ENCODE measurements at places on chromosomes 5 and 9.

DNA sequence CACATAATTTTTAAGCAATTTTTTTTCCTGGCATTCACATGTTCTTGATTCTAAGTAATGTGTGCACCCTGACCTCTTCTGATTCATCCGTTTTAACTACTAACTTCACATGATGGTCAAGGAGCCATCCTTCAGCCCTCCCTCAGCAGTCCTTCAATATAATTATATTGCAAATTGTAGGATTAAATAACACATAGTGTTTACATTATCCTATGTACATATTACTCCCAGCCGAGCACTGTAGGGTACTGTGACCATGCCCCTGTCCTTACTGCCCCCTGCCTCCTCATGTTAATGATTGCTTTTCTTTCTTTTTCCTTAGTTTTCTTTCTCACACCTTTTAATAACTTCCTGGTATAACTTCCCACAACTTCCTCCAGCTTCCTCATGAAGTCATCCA lies 96.3 kb upstream of the FANCC start:
- DNase-seq = no peak

DNA sequence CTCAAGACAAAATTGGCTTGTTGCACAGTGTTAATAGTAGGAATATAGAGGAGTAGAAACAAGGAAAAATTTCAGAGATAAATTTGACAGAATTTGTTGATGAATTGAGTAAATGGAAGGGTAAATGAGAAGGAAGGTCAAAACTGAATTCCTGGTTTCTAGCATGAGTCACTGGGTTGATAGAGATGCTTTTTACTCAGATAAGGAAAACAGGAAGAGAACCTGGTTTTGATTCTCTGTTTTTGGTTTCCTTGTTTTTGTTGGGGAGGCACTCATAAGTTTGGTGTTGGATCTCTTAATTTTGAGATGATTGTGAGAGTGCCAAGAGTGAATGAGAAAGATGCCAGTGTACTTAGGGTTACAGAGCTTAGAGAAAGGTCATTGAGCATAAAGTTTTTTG lies 7.1 kb downstream of the LRRC70 start:
- no peak for DNase-seq

DNA sequence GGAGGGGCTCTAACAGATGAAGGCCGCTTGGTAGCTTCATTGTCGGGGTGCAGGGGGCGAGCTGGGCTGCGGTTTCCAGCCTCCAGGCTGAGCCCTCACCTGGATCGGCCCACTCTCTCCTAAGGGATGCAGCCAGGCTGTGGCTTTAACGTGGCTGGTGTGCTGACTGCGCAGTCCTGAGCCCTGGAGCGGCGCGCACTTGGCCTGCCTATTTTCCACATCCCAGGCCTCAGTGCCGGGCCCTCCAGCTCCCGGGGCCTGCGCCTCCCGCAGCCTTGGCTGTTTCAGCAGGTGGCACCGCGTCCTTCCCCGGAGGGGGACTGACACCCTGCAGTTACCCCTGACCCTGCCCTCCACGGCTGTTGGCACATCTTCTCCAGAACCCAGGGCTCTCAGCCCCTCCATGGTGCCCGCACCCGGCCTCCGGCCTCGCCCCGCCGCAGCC lies 1.4 kb downstream of the RNU6ATAC start:
- DNase-seq = no peak

GRCh38 chr5:59764361-59764760 lies 129.2 kb downstream of the PDE4D start:
- no peak for DNase-seq

DNA sequence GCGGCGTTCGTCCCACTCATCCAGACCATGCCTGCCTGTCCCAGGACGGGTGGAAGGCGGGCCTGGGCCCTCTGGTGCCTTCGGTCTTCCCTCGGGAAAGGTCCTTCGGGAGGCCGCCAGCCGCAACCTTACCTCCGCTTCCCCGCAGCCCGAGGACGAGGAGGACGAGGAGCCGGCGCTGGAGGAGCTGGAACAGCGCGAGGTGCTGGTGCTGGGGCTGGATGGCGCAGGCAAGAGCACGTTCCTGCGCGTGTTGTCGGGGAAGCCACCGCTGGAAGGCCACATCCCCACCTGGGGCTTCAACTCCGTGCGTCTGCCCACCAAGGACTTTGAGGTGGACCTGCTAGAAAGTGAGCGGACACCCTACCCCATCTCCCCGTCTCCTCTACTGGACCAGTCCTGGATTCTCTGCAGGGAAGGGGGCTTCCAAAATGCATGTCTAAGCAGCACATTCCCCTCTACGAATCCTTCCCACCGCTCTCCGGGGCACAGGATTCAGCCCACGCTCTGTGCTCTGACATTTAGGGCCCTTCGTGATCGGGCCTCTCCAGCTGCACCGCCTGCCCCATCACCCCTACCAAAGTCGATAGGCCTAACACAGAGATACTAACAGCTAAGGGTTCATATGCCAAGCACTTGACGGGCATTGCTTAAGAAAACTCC lies 1.1 kb downstream of the ARL10 start:
- DNase-seq = no peak

- no peak for DNase-seq
Measured at GRCh38 chr5:72845889-72846288, 29.4 kb downstream of the TNPO1 start.

DNA sequence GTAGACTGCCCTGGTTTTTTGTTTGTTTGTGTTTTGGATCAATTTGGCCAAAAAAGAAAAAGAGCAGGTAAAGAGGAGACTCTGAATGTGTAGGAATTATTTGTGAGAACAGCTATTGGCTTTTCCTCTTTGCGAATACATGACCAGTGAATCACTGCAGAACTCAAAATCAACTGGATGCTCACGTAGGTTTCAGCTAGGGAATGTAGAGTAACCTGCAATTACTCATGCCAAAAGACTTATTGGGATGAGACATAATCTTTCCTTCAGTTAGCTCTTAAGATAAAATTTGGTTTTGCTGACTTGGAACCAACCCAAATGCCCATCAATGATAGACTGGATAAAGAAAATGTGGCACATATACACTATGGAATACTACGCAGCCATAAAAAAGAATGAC lies 348.0 kb downstream of the NPR3 start:
- no peak for DNase-seq

- DNase-seq = no peak
Measured at GRCh38 chr9:76162086-76162730, 232.0 kb downstream of the RFK start.

- no peak for DNase-seq
Measured at GRCh38 chr9:78707481-78707991, 410.6 kb downstream of the PSAT1 start.

- DNase-seq = no peak
Measured at GRCh38 chr5:58037899-58038298, 422.0 kb downstream of the PLK2 start.

DNA sequence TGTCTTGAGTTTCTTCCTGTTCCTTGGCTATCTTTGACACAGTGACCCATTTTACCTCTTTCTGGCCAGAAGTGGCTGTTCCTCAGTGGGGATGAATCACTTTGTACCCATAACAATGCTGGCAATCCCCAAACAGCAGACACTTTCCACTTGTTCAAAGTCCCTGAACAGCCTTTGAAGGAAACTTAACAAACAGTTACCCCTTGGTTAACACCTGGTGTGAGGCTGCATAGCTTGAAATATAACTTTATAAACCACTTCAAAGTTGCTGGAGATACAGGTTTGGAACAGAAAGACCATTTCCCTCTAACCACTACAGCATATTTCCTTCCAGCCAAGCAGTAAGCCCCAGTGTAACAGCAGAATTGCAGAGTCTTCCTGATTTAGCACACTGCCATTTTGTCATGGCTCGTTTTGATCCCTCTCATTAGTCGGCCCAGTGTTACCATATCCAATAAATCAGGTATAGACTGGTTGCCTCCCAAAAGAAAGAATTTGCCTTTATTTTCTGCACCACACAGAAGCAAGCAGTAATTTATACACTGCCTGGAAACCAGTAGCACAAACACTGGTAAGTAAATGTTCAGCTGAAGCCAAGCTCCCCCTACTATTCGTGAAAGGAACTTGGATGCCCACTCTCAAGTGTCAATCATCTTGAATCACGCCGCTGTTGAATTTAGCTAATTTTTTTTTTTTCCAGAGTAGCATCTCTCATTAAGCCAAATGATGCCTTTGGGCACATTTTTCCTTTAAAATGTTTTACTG lies 225.9 kb downstream of the PIK3R1 start:
- DNase-seq = no peak

DNA sequence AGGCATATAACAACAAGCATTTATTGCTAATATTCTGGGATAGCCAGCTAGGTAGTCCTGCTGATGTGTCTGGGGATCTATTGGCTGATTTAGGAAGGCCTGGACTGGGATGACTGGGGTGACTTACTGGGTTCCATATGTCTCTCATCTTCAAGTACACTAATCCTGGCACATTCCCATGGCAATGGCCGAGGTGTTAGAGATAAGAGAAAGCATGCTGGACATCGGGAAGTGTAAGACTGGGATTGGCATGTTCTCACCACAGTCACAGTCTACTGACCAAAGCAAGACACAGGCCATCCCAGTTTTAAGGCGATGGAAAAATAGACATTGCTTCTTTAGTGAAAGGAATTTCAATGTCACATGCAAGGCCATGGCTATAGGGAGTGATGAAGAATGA lies 29.7 kb downstream of the F2R start:
- DNase-seq = no peak

DNA sequence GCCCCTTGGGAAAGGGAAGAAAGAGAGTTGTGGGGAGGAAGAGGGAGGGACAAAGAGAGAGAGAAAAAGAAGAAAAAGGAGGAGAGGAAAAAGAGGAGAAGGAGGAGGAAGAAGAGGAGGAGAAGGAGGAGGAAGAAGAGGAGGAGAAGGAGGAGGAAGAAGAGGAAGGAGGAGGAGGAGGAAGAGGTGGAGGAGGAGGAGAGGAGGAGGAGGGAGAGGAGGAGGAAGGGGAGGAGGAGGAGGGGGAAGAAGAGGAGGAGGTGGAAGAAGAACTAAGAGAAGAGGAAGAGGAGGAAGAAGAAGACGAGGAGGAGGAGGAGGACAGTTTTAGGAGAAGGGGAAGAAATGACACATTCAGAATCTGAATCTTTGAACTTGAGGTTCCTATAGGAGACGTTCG lies 7.4 kb downstream of the SLC36A2 start:
- no peak for DNase-seq

- no peak for DNase-seq
Measured at GRCh38 chr9:130933114-130934046, 5.7 kb downstream of the FIBCD1 start.

GRCh38 chr9:36729906-36730305 lies 157.2 kb downstream of the MELK start:
- DNase-seq = no peak

DNA sequence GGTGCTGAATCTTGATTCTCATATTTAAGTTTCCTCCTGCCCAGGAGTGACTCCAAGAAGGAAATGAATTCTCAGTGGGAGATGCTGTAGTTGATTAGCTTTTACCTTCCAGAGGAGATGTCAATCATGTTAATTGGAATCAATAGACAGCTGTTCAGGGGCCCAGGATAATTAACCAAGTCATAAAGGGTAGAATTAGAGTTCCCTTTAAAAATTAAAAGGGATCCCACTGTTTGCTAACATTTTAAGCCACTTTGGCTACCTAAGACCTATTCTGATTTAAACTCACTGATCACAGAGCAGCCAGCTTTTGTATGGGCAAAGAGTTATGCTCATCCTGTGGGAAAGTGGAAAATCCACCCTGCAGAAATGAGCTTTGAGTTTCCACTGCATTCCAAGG lies 249.6 kb downstream of the SLIT3 start:
- no peak for DNase-seq

- no peak for DNase-seq
Measured at GRCh38 chr5:142644640-142645361, 41.1 kb downstream of the FGF1 start.

DNA sequence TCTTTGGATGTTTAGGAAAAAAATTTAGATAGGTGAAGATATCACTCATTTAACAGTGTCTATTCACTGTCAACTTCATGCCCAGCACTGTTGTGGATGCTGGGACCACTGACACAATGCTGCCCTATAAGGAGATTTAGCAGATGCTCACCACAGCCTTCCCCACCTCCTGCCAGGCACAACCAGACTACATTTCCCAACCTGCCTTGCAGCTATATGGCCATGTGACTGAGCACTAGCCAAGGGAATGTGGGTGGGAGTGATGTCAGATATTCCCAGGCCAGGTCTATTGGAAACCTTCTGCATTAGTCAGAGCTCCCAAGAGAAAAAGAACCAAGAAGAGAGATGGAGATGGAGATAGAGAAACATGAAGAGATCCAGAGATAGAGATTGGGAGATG lies 302.6 kb upstream of the TAS2R1 start:
- DNase-seq = no peak

DNA sequence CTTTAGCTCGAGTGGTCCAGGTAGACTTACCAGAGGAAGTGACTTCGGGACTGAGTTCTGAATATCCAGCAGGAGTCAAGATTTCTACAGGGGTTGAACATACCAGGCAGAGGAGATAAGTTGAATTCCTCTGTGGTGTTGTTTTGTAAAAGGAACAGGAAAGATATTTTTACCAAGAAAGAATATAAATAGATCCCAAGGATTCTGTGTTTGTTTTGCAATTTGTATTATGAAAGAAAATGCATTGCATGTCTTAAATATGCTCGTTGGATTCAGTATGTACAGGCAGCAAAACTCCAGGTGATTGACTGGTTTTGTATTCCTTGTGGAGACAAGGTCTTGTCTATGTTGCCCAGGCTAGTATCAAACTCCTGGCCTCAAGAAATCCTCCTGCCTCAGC lies 197.8 kb downstream of the FRMD3 start:
- DNase-seq = no peak

DNA sequence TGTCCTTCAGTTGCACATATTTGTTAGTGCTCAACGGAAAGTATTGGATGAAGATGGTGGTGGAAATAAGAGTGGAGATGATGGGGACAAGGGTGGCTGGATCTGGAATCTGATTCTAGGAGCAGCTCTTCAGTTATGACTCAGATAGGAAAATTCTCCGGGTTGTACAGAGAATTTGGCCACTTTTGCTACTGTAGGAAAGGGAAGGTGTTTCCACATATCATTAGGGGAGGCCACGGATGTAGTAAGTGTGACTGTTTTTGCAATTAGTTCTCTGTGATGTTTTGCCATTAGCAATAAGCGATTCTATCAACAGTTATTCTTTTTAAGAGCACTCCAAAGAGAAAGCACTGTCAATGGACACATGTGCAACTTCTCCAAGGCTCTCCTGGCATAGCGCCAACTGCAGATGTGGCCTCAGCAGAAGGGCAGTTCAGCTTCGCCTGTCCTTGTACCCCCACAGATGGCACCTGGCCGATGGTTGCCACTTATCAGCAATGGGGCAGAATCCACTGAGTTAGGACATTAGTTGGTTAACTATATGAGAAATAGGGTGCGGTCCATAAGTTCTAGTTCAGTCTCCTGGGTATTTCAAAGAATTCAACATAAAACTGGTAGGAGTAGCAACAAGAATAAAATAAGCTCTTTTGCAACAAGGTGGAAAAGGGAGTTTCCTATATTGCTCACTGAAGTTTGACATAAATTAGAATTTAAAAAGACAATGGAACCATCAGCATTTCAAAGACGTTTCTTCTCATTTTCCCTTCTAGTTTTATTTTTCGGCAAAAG lies 96.3 kb downstream of the ARSB start:
- DNase-seq = no peak

GRCh38 chr5:169980418-169981053 lies at the start of gene INSYN2B:
INSYN2B (minus strand) TSS chr5:169980495; CDS start chr5:169883898, 96,597 bp downstream.
- DNase-seq = no peak
